ENCODE measurements at places on chromosomes 3 and 15. TPM values are rescaled to one million over a fixed set of nuclear protein-coding genes. Genes with fewer than 3 reads are reported as not detected.

GRCh38 chr3:114741066-114741465 lies 406.0 kb downstream of the ZBTB20 start:
- H3K4me3 ChIP-seq: no peak overlapping the region
- no peaks in the 10 kb centered on the region for H3K36me3 ChIP-seq
- DNase-seq: no peak
- H3K27me3 ChIP-seq: no peaks in the 10 kb centered on the region
- H3K4me1 ChIP-seq: no peaks in the 10 kb centered on the region
- H3K27ac ChIP-seq: no peak overlapping the region

DNA sequence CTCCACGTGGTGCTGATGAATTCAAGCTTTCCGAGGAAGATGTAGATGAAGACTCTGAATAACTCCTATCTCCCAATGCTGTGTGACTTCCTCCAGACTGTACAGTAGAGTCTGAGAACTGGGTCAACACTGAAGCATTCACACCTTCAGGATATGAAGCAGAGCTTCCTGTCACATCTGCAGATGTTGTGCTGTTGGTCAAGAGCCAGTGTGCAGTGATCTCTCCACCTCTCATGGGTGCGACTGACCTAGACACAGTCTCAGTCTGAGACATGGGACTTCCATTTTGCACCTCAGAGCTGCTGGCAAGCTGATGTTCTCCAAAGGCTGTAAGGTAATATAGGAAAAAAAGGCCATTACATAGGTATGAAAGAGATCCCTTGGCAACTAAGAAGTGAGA lies 36.5 kb downstream of the HEG1 start:
- H3K4me3 ChIP-seq: no peak overlapping the region
- peaks cover 63% of the 10 kb centered on the region for H3K36me3 ChIP-seq
- H3K27me3 ChIP-seq: no peaks in the 10 kb centered on the region
- H3K27ac ChIP-seq: no peak overlapping the region
- DNase-seq: no peak
- no peaks in the 10 kb centered on the region for H3K4me1 ChIP-seq

DNA sequence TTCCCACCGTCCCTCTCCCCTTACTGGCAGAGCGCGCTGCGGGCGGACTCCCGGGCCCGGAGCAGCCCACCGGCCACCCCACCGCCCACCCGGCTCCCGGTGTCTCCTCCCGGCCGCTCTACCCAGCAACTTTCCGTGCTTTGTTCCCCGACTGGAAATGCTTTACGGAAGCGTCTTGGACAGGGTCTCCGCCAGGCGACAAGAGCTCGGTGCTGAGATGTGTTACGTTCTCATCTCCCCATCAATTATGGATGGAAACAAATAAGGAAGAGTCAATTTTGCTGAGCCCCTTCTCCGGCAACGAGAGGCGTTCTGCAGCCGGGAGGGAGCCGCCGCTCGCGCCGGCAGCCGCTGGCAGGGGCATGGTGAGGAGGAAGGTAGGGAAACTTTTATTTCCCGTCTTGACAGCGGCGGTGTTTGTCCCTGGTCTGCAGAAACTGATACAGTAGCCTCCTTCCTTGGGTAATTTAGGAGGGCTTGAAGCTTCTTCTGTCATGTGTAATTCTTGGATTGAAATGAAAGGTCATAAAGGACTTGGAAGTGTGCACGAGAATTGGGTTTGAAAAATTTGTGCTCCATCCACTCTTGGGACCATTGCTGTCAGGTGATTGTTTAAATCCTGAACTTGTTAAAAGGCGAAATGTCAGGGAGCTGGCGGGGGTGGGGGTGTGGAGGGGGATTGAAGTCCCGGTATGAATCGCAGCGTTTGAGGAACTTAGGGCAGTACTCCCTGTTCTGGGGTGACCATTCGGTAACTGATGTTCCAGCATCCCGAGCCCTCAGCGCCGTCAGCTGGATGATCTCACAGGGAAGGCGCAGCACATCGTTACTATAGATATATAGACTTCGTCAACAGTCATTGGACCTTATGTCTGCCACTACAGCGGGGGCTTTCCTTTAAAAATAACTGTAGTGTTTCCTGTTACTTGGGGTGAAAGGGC lies 1.5 kb downstream of the SEMA6D start:
- H3K27ac ChIP-seq: no peak overlapping the region
- DNase-seq: peak; percentile 56
- H3K4me3 ChIP-seq: peak overlapping the region; percentile 45

The DUOXA2 gene
- polyA plus RNA-seq: not detected

The RNF7 gene
- polyA plus RNA-seq: 119 TPM

The UNC13C gene
- polyA plus RNA-seq: not detected

The THAP10 gene
- polyA plus RNA-seq: 3.2 TPM

All from SK-N-SH (cell line).